ENCODE measurements at places on chromosomes 12 and 14.

- no peak for DNase-seq
These were observed 11.0 kb upstream of the AEBP2 start for GRCh38 chr12:19428246-19428645.

- no peak for DNase-seq
These were observed 97.3 kb downstream of the EXOC5 start for GRCh38 chr14:57171363-57171762.

- no peak for DNase-seq
These were observed 1.8 kb downstream of the PSME1 start for GRCh38 chr14:24137529-24138395.

GRCh38 chr14:90447720-90448497 is 51.1 kb downstream of the CALM1 start:
- DNase-seq, result no peak

DNA sequence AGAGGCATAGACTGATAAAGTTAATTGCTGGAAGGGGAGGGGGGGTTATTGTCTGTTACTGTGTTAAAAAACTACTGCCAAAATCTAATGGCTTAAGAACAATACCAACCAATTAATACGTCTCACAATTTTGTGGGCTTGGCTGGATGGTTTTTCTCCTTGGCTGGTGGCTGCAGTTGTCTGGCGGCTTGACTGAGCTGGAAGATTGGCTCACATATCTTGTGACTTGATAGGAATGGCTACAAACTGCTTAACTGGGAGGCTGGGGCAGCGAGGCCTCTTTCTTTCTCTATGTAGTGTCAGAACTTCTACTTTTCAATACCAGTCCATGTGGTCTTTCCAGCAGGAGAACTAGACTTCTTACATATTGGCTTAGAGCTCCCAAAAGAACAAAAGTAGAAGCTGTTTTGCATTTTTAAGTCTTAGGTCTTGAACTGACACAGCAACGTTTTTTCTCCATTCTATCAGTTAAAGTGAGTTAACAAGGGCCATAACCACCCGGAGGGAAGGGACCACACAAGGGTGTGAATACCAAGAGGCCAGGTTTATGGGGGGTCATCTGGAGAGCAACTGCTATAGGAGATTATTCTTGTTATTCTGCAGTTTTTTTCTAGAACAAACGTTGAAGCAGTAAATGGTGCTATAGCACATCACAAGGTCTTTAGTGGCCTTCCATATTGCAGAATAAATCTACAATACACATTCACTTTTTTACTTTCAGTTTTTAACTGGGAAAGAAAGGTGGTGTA is 46.9 kb downstream of the ZDHHC17 start:
- DNase-seq, result no peak

DNA sequence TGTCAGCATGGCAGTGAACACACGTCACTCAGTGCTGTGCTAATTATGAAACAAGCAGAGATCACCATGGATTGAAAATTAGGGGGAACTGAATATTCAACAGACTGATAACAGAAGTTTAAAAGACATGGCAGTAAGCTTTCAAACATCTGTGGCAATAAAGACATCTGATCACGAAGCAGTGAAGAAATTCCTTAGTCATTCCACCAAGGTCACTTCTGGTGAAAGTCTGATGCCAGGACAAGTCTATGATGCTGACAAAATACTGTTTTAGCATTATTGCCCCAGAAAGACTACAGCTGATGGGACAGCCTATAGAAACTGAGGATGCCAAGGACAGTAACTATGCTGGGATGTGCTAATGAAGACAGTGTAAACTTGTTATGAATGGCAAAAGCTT is 126.9 kb upstream of the RBM19 start:
- DNase-seq, result no peak

GRCh38 chr14:75885829-75886228 is 96.0 kb downstream of the TGFB3 start:
- no peak for DNase-seq

DNA sequence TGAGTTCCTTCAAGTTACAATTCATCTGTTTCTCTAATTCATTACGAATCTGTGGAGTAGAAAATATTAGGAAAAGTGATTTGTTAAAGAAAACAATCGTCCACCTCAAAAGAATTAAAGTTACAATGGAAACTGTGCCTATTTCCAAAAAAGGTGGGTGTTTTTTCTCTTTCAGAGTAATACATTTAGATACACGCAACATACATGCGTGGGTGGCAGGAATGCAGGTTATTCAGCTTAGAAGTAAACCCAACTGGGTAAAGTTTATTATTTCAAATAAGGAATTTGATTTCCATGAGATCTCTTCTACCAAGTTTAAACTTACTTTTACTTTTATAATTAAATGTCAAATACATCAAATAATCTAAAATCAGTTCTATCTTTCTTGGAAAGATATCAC is 52.2 kb downstream of the SSH1 start:
- DNase-seq, result no peak

GRCh38 chr12:92740411-92740810 is 37.6 kb downstream of the PLEKHG7 start:
- no peak for DNase-seq

DNA sequence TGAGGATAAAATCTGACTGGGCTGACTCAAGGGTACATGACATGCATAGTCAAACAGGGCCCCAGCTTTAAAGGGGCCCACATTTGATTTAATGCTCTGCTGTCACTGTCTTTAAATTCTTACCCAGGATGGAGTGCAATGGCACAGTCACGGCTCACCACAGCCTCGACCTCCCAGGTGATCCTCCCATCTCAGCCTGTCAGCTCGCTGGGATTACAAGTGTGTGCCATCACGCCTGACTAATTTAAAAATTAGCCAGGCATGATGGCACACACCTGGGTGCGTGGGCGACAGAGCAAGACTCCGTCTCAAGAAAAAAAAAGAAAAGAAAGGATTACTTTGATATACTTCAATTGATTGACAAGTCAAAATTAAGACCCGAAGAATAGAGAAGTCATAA is 9.2 kb upstream of the PLBD1 start:
- no peak for DNase-seq

DNA sequence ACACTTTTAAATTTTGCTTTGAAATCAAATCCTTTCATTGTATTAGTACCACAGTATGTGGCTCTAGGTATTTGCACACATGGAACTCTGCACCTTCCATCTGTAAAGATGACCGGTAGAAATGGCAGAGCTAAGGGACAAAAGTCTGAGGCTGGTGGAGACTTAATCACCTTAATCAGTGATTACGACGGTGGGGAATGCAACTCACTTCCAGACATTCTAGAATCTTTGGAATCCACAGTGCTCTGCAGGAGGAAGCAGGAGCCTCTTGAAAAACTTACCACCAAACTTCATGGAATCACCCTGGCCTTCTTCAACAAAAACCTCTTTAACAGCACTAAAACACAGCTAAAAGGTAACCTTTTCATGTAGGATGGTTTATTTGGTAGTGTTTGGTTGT is 3.9 kb upstream of the DACT1 start:
- DNase-seq, result no peak

GRCh38 chr14:45907782-45908181 is 654.8 kb upstream of the MIS18BP1 start:
- no peak for DNase-seq

GRCh38 chr12:132158677-132159554 is 14.7 kb downstream of the NOC4L start:
- DNase-seq, result no peak

DNA sequence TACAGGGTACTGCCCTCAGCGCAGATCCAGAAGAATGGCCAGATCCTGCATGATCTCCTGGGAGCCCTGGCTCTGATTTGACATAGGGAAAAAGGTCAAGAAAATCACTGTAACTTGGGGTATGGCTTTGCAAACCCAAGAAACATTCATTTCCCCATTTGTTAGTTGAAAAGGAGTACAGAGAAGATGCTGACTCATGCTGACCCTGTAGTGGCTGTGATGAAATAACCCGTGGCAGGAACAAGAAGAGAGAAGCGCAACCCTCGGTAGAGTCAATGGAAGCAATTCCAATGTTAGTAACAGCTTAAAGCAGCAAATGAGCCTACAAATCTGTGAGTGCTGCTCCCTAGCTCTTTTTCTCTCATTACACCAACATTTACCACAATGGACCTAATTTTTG is 281.6 kb upstream of the NPAS3 start:
- DNase-seq, result no peak

- DNase-seq, result no peak
These were observed 577 bp downstream of the DTX3 start for GRCh38 chr12:57604992-57605810.

- no peak for DNase-seq
These were observed 16.2 kb downstream of the FUT8 start for GRCh38 chr14:65428691-65429090.

DNA sequence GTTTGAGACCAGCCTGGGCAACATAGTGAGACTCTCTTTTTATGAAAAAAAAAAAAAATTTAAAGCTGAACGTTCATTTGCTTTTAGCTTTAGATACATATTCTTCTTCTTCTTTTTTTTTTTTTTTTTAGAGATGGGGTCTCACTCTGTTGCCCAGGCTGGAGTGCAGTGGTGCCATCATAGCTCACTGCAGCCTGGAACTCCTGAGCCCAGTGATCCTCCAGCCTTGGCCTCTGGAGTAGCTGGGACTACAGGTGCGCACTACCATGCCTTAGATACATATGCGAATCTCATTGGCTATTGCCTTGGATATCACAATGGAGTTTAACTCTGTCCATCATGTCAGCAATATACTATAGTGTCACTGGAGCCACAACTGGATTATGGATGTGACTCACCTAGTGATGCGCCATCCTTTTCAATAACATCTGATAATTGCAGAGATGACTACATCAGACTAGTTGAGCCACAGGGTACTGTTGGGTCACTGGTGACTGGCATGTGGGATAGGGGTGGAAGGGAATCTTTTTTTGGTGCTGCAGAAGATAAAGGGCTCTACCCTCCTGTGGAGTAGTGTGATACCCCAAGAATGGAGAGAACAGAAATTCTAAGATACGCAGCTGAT is 2.7 kb upstream of the ADIPOR2 start:
- no peak for DNase-seq

DNA sequence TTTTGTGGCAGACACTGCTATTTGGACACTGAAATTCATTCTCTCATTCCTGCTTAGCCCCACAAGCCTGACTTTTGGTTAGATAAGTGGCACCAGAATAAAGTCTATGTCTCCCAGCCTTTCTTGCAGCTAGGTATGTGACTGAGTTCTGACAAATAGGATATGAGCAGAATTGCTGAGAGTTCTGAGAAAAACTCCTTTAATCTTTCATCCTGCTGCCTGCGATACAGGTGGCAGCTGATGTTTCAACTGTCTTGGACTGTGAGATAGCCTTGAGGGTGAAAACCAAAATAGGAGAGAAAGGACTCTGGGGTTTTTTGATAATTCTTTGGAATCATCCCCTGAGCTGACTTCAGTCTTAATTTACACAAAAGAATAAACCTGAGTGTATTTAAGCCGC is 55.8 kb downstream of the MBIP start:
- no peak for DNase-seq

- DNase-seq, result no peak
These were observed 3.2 kb downstream of the DDX24 start for GRCh38 chr14:94077823-94078222.

- DNase-seq, result no peak
These were observed 88.7 kb upstream of the KRR1 start for GRCh38 chr12:75600146-75600545.

DNA sequence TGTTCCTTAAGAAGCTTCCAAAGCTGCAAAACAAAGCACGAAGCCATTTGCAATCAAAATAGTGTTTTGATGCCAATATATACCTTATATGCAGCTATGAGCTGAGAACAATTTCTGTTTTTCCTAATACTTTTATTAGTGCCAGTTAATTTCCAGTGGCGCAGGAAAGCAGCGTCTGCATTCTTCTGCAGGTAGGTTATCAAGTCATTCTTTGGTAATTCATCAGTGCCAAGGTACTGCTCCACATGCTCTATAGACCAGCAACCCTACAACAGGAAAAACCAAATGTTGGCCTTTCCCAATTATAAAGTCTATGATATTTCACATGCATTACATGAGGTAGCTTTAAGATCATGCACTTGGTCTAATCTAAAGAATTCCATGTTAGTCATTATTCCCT is 87.6 kb upstream of the STRN3 start:
- no peak for DNase-seq

GRCh38 chr12:5678176-5678575 is 246.3 kb downstream of the NTF3 start:
- DNase-seq, result no peak

- DNase-seq, result no peak
These were observed 167.7 kb upstream of the AMIGO2 start for GRCh38 chr12:47247418-47247817.

- DNase-seq, result no peak
These were observed 180.3 kb downstream of the EMP1 start for GRCh38 chr12:13376610-13377373.

DNA sequence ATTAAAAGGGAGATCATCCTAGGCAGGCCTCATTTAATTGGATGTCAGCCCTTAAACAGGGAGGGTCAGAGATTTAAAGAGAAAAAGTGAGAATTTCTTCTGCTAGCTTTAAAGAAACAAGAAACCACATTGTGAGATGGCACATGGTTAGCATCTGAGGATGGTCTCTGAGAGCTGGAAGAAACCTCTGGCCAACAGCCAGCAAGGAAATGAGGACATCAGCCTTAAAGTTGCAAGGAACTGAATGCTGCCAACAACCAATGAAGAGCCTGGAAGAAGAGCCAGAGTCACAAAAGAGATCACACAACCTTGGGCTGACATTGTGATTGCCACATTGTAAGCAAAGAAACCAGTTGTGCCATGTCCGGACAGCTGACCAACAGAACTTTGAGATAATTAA is 17.5 kb upstream of the FAR2 start:
- DNase-seq, result no peak

Data from NCI-H1436 treated with DMSO at 0.1 percent for 48 hours (cell line).